ENCODE measurements at places on chromosomes 2 and 18. TPM values are rescaled to one million over a fixed set of nuclear protein-coding genes. Genes with fewer than 3 reads are reported as not detected.
A peak's percentile ranks its signal among the peaks of the same experiment; 100 is the strongest.

DNA sequence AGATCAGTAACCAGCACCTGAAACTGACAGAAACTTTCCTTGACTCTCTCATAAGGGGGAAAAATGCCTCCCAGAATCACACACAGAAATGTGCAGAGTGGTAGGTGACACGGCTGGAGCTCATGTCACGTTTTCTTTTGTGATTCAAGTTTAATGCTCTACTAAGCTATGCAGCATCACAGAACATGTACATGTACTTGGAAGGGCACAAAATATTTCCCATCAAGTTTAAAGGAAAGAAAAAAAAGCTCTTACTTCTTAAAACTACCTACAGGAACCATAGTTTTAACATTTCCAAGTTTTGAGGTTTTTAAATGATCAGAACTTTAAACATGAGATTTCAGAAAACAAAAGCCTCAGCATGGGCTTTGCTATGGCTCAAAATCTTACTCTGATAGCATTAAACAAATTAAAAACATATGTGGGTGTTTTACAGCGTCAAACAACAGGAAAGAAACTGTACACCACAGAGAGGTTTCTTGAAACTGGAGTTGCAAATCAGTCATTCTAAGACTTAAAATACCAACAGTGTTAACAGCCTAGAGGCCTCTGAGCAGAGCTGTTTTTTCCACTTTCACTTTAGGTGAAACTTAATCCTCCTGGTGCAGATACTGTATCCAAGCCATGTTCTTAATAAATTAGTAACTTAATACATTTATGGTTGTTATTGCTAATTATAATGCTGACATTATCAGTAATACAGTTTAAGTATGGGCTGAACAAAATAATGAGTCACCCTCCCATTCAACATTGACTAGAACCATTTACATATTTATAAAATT lies 30.1 kb downstream of the MBP start:
- DNase-seq, result no peak

DNA sequence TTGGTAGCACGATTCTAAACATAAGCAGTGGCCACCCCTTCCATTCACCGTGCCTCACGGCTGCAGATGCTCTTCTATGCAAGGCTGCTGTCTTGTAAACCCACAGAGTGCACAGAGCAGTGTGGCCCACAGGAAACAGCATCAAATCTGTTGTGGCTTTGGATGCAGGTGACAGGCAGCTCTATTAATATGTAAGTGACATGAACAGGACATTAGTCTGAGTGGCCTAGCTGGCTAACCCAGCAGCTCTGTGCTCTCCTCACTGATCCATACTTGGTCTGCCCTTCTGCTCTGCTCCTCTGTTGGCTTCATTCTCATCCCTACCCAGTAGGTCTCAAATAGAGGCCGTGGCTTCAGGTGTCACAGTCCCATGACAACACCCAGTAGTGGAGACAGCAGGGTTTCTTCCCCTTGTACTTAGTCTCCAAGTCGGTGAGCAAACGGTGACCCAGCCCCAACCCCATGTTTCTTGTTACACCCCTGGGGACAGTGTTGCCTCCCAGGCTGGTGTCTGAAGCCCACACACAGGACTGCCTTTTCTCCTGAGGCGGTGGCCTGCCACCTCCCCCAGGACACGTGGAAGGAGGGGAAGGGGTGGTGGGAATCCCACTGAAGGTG lies 5.8 kb downstream of the SH3RF3 start:
- DNase-seq, result no peak

DNA sequence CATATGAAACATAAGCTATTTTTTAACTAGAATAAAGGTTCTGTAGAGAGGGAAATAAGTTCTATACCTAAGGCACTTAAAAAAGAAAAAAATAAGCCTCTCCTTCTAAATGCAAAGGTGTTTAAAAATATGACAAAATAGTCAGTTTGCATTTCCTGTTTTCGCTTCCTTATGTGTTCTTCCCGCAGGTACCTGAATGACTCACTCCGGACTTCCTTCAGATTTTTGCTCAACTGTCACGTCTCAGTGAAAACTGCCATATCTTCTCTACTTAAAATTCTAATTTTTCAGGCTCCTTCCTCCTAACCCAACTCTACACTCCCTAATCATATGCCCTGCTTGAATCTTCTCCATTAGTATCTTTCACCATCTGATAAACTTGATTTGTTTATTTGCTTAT lies 1333.1 kb downstream of the LRP1B start:
- DNase-seq, result no peak

DNA sequence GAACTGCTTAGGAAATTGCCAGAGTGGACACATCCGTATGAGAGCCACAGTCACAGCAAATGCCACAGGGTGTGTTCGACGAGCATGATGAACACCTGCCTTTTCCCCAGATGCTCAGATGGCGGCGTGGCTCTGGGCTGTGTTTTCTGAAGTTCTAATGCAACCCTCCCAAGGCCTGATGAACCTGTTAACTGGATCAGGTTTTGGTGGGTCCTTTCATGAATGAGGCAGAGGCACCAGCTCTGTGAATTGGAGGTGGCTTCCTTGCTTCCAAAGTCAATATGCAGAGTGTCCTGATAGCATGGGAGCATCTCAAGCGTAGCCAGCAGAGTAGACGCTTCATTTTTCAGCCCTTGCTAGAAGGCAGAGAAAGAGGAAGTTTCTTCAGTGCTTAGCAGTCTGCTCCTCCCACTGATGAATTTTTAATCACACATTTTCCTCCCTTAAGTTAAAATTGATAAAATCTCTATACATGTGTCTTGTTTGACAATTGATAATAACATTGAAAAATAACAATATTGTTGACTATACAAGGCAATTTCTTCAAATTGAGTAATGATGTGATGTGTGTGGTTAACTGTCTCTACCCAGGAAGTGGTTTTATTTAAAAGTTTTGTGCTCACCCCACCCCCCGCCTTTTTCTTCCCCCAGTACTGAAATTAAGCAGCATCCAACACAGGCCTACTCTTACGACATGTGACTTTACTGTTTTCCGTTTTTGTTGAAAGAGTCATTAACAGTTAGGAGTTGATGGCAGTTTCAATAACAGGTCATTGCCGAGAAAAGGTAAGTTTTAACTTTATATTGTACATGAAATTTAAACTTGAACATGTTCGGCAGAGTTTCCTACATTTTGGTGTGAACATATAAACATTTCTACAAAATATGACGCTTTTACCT lies at the start of gene ARHGAP15:
Gene ARHGAP15 (plus strand): TSS at position 739 of the 900 bp plus-strand sequence.
- peak; percentile 34 for DNase-seq

DNA sequence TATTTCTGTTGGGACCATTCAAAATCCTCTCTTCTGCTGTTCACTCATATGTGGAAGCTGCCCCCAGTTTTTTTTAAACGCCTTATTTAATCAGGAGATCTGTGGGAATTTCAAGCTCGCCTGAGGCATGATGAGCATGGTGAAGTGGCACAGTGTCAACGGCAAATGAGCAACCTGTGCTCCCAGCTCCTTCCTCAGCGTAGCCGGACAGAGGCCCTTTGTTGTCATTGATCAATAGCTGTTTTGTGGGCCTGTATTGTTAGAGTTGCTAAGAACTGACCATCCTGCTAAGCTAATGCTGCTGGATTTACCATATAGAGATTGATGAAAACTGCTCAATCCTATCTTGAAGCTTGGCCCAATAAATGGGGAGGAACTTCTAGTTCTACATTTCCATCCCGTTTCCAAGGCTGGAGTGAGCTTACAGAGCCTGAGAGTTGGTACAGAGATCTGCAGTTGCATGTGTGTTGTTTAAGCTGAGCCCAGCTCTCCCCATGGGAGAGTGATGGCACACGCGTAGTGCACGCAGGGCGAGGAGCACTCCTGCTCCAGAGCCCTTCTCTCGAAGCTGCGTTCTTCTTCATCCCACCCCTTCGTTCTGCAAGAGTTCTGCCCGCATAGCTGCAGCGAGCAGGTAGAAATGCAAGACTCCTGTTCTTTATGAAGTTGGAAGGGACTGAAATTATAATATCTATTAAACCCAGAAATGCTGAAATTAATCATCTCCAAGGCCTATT lies 108.8 kb downstream of the RTN4 start:
- no peak for DNase-seq

The SERPINB10 gene
- polyA plus RNA-seq, result 0.10 TPM

DNA sequence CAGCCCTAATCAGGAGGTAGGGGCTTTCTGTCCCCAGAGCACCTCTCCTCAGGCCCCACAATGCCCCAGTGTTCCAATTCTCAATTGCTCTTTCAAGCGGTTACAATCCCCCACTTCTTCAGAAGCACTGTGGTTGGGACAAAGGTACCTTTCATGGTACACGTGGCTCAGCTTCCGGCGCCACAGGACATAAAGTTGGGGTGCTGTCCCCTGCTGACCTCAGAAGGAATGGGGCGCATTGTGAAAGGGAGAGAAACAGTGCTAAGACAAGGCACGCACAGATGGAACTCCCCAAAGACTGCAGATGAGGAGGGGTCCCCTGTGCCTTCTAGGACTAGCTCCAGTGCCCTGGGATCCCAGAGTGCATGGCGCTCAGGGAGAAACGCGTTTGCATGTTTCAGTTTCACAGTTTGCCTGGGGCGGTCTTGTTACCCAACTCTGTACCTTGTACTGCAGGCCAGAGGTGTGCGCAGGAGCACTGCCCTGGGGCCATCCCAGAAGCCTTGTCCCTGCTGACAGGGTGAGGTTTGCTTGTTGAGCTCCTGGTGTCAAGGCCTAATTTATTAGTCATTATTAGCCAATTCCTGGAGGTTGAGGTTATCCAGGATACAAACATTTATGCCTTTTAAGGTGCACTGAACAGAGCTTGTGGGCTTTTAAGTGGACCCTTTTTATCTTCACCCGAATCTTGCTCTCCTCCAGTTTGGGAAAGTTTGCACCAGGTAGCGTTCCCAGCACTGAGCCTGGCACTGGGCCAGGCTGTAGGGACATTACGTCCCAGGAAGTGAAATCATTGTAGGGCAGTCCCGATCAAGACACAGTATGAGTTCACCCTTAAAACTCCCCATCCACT lies 7.6 kb downstream of the CNDP1 start:
- no peak for DNase-seq

All from left lung (tissue), 14 donors.